Activated naive CD4-positive, alpha-beta T cell (primary cell): ENCODE measurements at places on chromosomes 12 and 14.

- no peak for DNase-seq
Observed at GRCh38 chr12:51773145-51773869, 75.2 kb downstream of the FIGNL2 start.

DNA sequence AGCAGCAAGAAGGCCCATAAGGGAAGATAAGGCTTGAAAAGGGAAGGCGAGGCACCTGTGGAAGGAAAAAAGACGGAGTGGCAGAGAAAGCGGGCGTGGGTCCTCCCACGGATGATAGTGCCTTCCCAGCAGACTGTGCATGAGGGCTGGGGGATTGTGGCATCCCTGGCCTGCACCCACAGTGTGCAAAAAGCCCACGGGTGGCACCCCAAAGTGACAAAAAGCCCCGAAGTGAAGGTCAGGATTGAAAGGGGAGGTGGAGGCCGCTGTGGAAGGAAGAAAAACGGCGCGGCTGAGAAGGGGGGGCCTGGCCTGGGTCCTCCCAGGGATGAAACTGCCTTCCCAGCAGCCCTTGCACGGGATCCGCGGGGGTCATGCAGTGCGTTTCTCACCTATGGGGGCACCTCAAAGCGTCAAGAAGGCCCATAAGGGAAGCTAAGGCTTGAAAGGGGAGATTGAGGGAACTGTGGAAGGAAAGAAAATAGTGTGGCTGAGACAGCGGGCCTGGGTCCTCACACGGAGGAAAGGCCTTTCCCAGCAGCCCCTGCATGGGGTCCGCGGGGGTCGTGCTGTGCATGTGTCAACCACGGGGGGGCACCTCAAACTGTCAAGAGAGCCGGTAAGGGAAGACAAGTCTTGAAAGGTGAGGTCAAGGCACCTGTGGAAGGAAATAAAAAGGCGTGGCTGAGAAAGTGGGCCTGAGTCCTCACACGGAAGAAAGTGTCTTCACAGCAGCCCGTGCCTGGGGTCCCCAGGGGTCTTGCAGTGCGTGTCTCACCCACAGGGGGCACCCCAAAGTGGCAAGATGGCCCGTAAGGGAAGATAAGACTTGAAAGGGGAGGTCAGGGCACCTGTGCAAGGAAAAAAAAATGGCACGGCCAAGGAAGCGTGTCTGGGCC lies 274.1 kb downstream of the ALG10 start:
- no peak for DNase-seq

DNA sequence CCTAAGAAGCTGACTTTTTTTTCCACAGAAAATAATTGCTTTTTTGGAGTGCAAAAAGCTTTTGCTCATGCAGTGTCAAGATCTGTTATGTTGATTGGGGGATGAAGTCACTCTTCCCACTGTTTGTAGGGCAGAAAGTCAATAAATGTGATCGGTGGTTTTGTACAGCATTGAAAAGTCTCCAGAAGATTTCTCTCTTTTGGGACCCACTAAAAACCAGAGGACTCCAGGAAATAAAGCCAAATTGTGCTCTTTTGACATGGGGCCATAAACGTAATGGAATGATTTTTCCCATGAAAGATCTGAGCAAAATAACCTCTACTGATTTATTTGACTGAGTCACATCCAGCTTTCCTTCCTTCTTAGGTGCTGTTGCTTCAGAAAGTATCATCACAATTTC lies 122.5 kb downstream of the SNAPC1 start:
- no peak for DNase-seq

DNA sequence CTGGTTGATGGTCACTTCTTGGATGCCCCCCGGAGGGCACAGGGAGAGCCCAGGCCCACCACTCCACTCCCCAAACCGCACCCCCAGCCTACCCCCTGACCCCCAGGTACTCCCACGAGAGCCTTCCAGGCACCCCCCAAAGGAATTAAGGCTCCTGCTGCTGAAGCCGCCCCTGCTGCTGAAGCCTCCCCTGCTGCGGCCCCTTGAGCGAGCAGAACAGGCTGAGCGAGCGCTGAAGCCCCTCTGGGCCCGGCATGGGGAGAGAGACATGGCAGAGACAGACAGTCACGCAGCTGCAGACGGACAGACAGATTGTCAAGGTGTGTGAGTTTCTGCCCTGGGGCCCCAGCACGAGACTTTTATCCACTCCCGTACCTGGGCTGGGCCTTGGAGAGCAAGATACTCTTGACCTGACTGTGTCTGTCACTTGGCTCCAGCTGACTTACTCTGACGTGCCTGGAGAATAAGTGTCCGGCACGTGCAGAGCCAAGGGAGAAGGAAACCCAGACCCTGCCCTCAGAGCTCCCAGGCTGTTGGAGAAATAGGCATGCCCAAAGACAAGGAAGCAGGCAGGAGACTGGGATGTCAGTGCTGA lies at the start of gene KRT78:
KRT78 (minus strand) TSS at position 334 of the 595 bp plus-strand sequence; CDS start at position 270, 64 bp downstream.
- DNase-seq, result no peak

DNA sequence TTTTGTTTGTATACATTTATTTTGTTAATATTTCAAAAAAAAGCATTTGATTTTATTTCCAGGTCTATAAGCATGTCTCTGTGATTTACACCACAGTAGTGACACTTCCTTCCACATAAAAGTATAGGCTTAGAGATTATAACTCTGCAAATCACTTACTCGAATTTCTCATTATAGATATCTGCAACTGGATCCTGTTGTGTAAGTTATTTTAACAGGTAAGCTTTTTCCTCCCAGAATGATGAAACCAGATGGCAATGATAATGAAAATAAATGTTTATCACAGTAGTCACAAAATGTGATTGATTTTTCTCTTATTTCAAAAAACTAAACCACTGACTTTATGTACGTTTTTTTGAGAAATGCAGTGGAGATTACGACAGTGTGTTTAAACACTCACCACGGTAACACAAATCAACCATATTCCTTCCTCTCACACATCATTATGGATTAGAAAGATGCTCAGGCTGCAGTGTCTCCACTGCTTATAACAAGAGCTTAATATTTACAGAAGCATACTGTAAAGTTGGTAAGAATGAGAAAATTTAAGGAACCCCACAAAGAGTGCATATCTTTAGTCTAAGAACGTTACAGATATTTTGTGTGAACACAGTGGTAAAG lies 194.6 kb downstream of the ATXN7L3B start:
- no peak for DNase-seq

- no peak for DNase-seq
Observed at GRCh38 chr12:131189781-131190180, 236.1 kb downstream of the ADGRD1 start.
